Stimulated activated CD4-positive, alpha-beta T cell treated with anti-CD3 and anti-CD28 coated beads, Interleukin-4, amount 100 ng/mL, for 1 hour (primary cell): ENCODE measurements at places on chromosomes 6 and 20.
A peak's percentile ranks its signal among the peaks of the same experiment; 100 is the strongest.

GRCh38 chr6:165096868-165097267, 212.5 kb downstream of the C6orf118 start:
- no peak for DNase-seq

GRCh38 chr6:16670617-16671051, 90.6 kb downstream of the ATXN1 start:
- no peak for DNase-seq

- DNase-seq = peak; percentile 32
Measured at GRCh38 chr20:16803965-16804792, 56.0 kb downstream of the OTOR start.

GRCh38 chr6:16180696-16181438, 52.0 kb downstream of the MYLIP start:
- DNase-seq = no peak

- no peak for DNase-seq
Measured at GRCh38 chr6:91055959-91056358, 469.1 kb upstream of the MAP3K7 start.

- DNase-seq = no peak
Measured at GRCh38 chr6:776528-776931, 83.6 kb upstream of the EXOC2 start.

DNA sequence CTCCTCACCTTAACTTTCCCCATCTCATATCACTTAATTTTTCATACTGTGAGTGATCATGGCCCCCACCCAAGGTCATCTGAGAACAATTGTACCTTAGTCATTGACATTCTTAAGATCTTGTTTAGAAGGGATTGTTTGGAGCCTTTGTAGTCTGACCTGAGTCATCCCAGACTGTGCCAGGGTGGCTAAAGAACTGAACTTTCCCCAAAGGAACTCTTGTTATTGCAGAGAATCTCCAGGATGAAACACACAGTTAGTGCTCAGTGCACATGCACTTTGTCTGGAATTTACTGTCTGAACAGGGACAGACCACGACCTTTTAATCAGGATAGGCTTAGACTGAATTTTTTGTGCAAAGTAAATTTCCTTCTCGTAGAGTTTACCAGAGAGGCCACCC, 112.6 kb upstream of the CCN2 start:
- DNase-seq = no peak
